Stimulated activated CD4-positive, alpha-beta T cell treated with anti-CD3 and anti-CD28 coated beads, Interleukin-1b, Interleukin-23, amount 100 ng/mL, for 1 hour (primary cell): ENCODE measurements at places on chromosomes 11 and 22.

DNA sequence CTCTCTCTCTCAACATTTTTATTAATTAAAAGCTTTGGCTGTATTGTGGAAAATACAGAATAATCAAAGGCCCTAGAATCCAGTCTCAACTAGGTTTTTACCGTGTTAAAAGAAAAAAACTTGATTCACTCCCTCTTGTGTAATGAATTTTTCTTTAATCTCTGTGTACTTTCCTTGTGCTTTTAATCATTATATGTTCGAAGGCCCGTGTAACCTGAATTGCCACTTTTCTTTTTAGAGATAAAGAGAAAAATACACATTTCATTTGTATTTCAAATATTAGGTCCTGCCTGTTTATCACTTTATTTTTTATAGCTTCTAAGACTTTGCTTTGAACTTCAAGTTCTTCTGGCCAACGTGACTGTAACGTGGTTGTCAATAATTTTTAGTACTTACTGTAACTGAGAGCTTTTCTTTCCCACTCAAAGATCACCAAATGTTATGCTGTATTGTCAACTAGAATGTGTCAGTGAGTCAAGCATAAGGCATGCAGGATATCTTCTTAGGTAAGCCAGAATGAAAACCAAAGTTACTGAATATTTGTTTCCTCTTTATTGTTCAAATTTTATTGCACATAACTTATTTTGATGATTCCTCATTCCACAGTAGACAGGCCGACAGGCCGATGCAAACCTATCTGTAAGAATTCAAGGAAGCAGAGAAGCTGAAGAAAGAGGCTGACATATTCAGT is 23.3 kb upstream of the FAR1 start:
- no peak for DNase-seq

DNA sequence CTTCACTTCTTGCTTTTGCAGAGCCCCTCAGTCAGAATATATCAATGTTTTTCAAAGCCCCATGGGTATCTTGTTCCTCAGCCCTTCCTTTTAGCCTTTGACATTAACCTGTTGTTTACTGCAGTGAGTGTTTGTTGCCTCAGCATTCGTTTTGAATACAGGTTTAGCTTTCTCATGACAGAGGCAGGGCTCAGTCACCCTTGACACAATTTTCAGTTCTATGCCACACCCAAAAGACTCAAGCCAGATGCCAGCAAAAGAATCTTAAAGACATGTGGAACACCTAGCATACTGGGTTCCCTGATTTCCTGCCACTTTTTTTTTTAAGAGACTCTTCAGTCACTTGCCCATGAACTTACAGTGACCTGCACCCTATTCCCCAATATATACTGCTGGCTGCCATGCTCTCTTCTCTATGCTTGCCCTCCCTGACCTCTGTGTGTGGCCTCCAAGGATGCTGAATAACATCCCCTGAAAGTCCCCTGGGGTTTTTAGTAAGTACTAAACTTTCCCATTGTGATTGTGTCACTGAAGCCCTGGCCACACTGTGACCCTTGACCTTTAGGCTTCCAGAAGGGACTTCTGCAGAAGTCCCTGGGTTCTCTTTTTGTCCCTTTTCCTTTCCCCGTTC is 1225.5 kb downstream of the TBC1D22A start:
- DNase-seq, result no peak

DNA sequence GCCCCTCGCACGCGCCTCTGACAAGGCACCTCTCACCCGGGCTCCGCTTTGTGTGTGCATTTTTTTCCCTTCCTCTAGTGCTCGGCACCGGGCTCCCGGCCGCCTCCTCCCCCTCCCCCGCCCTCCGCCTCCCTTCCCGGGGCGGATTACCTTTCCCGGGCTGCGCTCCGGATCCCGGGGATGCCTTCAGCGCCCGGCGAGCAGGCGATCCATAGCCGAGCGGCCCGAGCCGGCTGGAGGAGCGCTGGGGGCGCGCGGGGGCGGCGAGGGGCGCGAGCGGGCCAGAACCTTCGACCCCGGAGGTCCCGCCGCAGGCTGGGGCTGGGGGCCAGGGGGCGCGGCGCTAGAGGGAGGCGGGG is 282 bp downstream of the MPPED2 start:
- no peak for DNase-seq

DNA sequence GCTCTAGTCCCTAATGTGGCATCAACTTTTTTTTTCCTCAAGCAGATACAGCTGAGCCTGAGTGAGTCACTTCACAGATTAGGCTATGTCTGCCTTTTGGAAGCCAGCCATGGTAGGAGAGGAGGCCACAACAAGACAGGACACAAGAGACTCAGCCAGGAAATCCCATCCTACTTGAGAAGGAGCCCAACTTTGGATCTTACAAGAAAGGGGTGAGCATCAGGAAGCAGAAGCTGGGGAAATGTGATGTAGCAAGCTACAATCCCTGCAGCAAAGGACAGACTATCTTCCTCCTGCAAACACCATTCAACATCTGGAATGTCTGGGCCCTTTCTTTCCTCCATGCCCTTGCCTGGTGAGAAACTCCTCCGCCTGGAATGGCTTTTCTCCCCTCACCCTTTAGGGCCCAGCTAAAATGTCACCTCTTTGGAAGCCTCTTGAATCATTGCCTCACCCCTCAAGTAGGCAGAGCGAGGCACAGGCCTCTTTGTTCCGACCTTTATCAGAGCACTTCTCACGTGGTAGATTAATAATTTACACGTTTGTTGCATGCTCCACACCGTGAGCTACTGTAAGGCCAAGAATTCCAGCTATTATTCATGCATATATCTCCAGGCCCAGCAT is 156.4 kb upstream of the PITPNB start:
- DNase-seq, result no peak

DNA sequence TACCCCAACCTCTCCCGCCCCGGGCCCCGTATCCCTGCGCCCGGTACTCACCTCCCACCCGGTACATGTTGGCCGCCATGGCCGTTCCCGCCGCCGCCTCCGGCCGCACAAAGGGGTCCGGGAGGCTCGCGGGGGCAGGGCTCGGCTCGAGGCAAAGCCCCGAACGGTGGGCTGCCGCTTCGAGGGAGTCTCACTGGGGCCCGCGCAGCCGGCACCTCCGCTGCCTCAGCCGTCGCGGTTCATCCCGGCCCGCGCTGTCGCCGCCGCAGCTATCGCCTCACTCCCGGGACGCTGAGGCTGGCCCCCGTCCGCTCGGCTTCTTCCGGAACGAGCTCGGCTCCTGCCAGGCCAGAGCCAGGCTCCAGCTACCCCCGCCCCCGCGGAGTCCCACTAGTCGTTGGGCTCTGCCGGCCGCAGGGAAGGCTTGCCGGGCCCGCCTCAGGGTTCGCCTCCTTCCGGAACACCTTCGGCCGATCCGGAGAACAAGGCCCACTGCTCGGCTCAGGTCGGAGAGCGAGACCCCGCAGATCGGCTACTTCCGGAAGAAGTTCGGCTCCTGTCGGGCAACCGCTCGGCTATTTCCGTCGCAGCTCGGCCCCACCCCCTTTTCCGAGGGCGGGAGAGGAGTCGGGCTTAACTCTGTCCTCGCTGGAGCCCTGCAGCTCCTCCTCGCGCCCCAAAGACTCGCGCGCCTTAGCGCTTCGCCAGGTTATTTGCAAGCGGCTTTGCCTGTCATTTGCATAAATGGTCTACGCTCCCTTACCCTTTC is at the start of gene MTA2:
Gene MTA2, minus strand, starts transcription at position 494 of the 769 bp plus-strand sequence. Its CDS starts 415 bp downstream, at position 79.
- peak; percentile 98 for DNase-seq

- no peak for DNase-seq
These were observed 120.5 kb downstream of the HIPK3 start for GRCh38 chr11:33377412-33378370.

GRCh38 chr22:50516068-50516467 is 8.0 kb downstream of the NCAPH2 start:
- no peak for DNase-seq

DNA sequence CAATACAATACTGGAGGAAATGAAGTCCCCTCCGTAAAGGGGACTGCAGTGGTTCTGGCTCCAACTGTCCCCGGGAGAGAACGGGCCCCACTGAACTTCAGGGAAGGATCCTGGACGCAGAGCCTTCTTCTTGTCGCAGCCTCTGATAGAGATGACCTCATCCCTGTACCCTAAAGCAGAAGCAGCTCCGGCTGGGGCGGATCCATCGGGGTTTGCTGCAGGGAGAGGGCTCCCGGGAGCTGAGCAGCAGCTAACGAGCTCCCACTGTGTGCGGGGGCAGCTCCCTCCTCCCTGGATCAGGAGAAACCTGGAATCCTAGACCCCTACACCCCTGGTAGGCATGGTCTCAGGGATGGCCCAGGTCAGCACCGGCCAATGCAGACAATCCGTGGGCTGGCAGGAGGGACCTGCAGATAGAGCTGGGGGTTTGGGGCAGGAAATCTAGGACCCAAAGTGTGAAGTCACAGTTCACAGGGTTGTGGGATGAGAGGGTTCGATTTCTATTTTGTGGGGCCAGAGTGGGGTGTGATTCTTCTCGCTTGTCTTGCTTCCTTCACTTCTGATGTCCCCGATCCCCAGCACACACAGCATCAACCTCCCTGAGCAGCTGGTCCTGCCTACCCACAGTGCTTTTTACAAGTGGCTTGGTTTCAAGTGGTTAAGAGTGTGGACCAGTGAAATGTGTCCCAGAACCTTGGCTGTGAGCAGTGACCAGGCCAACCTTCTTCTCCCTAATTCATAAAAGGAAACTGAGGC is 12.9 kb downstream of the KIAA0930 start:
- no peak for DNase-seq

DNA sequence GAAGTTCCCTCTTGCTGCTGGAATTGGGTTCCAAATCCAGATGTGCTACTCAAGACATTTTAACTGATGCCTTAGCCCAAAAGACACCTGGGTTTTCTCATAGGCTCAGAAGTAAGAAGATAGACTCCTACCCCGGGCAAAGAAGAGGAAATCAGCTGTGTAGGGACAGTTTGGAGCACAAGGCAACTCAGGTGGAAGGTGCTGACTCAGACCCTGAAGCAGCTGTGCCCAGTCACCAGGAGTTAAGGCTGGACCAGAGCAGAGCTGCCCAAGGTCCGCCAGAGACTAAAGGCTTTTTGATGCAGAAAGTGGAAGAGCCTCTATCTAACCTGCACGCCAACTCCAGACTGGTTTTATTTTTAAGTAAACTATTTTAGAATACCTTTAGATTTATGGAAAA is 20.6 kb upstream of the RAB1B start:
- no peak for DNase-seq

- no peak for DNase-seq
These were observed 1.5 kb upstream of the NDUFS8 start for GRCh38 chr11:68028802-68029545.

DNA sequence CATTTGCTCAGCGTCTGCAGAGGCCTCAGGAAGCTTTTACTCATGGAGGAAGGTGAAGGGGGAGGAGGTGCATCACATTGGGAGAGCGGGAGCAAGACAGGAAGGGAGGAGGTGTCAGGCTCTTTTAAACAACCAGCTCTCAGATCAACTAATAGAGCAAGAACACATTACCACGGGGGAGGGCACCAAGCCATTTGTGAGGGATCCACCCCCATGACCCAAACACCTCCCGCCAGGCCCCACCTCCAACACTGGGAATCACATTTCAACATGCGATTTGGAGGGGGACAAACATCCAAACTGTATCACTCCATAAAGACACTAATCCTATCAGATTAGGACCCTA is 18.9 kb upstream of the THY1 start:
- DNase-seq, result no peak

DNA sequence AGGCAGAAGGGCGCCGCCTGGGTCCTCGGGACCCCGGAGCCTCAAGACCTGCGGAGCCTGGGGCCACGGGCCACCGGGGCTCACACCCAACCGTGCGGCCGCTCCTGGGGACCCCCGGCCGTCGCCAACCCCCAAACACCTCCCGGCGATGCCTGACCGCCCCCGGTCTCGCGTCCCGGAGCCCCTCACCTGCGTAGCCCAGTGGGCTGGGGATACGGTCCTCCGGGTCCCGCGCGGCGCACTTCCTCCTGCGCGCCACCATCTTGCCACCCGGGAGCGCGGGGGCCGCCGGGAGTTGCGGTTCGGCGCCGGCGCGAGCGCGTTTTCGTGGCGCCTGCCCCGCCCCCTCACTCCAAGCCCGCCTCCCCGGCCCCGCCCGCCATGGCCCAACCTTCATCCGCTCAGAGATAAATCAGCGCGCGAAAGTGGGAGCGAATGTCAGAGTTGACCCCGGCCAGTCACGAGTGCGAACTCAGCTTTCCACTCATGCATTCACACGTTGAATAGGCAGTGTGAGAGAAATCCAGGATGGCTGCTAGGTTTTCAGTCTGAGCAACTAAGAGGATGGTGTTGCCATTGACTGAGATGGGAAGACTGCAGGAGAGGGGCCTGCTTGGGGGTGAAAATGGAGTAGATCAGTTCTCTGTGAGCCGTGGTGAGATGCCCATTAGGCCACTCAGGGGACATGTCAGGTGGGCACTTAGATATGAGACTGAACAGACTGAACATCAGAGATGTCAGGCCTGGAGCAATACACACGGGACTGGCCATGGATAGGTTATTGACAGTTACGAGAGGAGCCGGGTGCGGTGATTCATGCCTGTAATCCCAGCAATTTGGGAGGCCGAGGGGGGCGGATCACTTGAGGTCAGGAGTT is at the start of gene RRP7A:
Gene RRP7A, minus strand, starts transcription at position 272 of the 877 bp plus-strand sequence. Its CDS starts 10 bp downstream, at position 262.
- DNase-seq, result peak; percentile 66

GRCh38 chr22:28188178-28188879 is 269.3 kb upstream of the PITPNB start:
- DNase-seq, result no peak

- DNase-seq, result no peak
These were observed 9.8 kb upstream of the TSSC4 start for GRCh38 chr11:2390725-2391151.

GRCh38 chr11:115682888-115683287 is 178.7 kb upstream of the CADM1 start:
- no peak for DNase-seq

- no peak for DNase-seq
These were observed 7.3 kb downstream of the INS start for GRCh38 chr11:2153581-2154194.

DNA sequence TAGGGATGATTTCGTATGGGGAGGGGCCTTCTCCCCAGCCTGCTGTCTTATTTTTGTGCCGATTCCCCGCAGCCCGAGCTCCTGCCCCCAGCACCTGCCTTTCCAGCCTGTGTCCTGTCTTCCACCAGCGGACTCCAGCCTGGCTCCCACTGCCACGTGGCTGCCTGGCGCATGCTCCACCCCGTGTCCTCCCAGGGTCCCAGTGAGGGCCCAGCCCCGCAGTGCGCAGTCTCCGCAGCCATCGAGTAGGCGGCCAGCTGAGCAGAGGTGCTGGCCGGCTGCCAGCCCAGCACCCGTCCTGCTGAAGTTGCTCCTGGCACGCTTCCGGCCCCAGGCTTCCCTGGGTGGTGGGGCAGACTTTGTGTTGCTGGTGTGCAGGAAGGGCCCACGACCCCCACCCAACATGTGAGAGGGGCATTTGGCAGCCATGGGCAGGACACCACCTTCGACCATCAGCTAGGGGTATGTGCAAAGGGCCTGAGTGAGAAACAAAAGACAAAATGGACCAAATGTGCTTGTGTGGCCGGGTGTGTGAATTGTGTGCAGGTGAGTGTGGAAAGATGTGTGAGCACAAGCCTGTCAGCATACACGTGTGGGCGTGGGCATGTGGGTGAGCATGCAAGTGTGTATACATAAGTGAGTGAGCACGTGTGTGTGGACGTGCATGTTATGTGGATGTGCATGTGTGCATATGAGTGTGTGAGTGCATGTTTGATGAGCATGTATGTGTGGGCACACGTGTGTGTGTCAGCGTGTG is 55.9 kb downstream of the RTN4R start:
- no peak for DNase-seq
